Spinal cord (tissue), 10 donors: ENCODE measurements at places on chromosomes 13 and 19. TPM values are rescaled to one million over a fixed set of nuclear protein-coding genes. Genes with fewer than 3 reads are reported as not detected.

DNA sequence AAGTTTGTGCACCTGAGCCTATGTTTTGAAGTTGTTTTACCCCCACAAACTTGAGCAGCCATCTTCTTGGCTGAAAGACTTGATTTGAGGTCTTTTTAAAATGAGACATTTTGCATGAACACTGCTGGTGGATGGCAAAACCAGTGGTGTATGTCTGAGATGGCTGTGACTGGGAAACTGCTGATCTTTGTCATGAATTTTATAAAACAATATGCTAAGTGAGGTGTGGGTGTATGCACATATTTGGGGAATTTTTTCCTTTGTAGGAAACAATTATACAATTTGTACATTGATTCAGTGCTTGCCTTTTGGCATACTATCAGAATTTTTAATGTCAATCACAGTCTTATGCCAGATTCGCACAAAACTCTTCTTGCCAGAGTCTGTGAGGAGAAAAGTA is 52.5 kb downstream of the ZAR1L start:
- no peak for DNase-seq
- no peak overlapping the region for H3K4me3 ChIP-seq
- peak overlapping the region; percentile 16 for H3K27ac ChIP-seq
- H3K4me1 ChIP-seq = no peaks in the 10 kb centered on the region
- peaks cover 23% of the 10 kb centered on the region for H3K36me3 ChIP-seq

Gene BRME1
- total RNA-seq = 3.3 TPM

DNA sequence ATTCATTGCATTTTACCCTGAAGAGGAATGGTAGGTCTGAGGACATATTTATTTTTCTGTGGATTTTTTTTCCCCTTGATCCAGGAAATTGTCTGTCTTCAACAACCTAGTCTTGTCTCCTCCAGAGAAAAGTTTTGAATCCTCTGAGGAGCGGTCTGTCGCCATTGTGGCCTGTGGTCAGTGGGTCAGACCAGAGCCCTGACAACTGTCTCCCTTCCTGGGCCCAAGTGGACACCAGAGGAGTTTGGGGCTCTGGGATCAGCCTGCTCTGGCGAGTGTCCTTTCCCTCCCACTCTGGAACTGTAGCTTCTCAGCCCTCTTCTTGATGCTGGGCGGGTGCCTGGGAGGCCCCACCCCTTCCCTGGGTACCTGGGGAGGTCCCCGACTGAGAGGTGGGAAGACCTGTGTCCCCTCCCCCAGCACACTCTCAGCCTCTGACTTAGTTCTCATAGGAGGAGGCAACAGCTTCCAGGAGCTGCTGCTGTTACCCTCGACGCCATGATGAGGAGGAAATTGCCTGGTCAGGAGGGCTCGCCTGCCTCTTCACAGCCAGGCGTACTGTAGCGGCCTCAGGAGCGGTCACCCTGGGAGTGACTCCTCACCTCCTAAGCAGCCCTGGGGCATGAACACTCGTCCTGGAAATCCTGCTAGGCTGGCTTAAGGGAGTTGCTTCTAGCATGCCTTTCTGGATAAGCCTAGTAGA is 110.3 kb downstream of the GGACT start:
- no peaks in the 10 kb centered on the region for H3K27me3 ChIP-seq
- no peaks in the 10 kb centered on the region for H3K4me1 ChIP-seq
- H3K4me3 ChIP-seq = no peak overlapping the region
- no peak for DNase-seq
- H3K27ac ChIP-seq = no peak overlapping the region

- H3K4me1 ChIP-seq = no peaks in the 10 kb centered on the region
- H3K27me3 ChIP-seq = peaks cover 2% of the 10 kb centered on the region
- H3K27ac ChIP-seq = no peak overlapping the region
- H3K4me3 ChIP-seq = no peak overlapping the region
- DNase-seq = no peak
These were observed 11.1 kb upstream of the GTF2F2 start for GRCh38 chr13:45109102-45109720.

DNA sequence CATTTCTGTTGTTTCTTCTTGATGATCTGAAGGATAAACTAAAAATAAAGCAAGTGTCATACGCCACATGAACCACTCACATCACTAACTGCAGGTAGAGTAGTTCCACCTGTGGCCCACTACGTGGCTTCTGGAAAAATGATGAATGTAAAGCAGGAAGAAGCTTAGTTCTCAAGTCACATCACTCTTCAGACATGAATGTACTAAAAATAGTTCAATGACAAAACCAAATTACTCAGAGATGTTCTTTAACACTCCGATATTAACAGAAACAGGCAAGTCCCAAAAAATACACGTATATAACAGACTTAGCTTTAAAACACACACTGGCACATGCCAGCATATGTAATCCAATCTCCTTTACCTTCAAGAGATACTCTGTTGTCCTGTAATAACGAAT is 21.6 kb downstream of the RAB20 start:
- no peak for DNase-seq
- H3K4me3 ChIP-seq = no peak overlapping the region
- H3K4me1 ChIP-seq = peaks cover 3% of the 10 kb centered on the region
- H3K36me3 ChIP-seq = no peaks in the 10 kb centered on the region
- H3K27me3 ChIP-seq = no peaks in the 10 kb centered on the region

GRCh38 chr19:19224852-19225494 is 13.2 kb downstream of the NCAN start:
- peaks cover 11% of the 10 kb centered on the region for H3K4me1 ChIP-seq
- DNase-seq = no peak
- H3K27ac ChIP-seq = no peak overlapping the region
- no peak overlapping the region for H3K4me3 ChIP-seq
- peaks cover 92% of the 10 kb centered on the region for H3K36me3 ChIP-seq

DNA sequence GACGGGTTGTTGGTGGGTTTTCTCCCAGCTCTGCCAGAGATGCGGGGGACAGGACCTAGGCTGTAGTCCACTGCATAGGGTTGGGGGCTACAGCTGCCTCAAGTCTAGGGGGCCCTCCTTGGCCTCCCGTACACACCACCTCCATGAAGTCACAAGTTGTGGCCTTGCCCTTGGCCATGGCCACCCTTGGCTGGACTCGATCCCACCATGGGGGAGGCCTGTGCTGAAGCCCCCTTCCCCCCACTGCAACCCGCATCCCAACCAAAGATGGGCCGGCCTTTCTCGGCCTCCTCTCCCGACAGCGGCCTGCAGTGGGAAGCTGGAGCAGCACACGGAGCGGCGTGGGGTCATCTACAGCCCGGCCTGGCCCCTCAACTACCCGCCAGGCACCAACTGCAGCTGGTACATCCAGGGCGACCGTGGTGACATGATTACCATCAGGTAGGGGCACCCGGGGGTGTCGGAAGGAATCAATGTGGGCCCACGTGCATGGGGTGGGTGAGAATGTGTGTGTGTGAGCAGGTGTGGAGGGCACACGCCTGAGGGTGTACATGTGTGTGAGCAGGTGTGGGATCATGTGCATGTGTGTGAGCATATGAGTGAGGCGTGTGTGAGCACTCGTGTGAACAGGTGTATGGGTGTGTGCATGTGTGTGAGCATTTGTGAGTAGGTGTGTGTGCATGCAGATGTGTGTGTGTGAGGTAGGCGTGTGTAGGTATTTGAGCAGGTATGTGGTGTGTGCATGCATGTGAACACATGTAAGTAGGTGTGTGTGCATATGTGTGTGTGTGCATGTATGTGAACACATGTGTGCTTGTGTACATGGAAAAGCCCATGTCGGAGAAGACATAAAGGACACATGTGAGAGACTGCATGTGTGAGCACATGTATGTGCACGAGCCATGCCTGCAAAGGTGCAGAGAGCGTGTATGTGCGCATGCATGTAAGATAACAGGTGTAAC is 8.7 kb downstream of the LRP3 start:
- no peaks in the 10 kb centered on the region for H3K27me3 ChIP-seq
- H3K36me3 ChIP-seq = peaks cover 100% of the 10 kb centered on the region
- no peak overlapping the region for H3K4me3 ChIP-seq

- H3K36me3 ChIP-seq = peaks cover 5% of the 10 kb centered on the region
- no peak for DNase-seq
- no peaks in the 10 kb centered on the region for H3K27me3 ChIP-seq
- H3K27ac ChIP-seq = peak overlapping the region; percentile 99
- H3K4me1 ChIP-seq = peaks cover 3% of the 10 kb centered on the region
- peak overlapping the region; percentile 68 for H3K4me3 ChIP-seq
These were observed 1.7 kb upstream of the ANKRD10 start for GRCh38 chr13:110916301-110917142.

Gene GPR180
- 19.4 TPM for total RNA-seq
